ENCODE measurements at places on chromosomes 3 and 15. TPM values are rescaled to one million over a fixed set of nuclear protein-coding genes. Genes with fewer than 3 reads are reported as not detected.

The PRSS50 gene
- total RNA-seq = not detected

The PLA2G4F gene
- 5.5 TPM for total RNA-seq

The MME gene
- 1.2 TPM for total RNA-seq

GRCh38 chr3:109597444-109597843 is 260.1 kb upstream of the DPPA4 start:
- no peaks in the 10 kb centered on the region for H3K4me1 ChIP-seq
- H3K36me3 ChIP-seq = no peaks in the 10 kb centered on the region
- no peak for DNase-seq
- H3K27ac ChIP-seq = no peak overlapping the region

DNA sequence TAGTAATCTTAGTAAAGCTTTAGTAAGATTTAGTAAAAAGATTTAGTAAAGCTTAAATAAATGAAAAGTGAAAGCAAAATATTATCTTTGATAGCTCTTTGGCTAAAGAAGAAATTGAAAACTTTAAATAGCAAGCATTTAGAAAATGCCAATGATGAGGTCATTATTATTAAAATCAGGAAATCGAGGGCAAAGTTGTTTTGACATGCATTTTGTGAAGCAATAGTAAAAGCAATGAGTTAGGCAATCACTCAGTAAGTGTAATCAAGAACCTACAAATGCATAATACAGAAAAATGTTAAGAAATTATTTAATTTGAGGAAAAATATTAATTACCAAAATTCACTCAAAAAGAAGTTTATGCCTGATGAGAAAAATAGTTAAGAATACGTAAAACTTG is 280.3 kb upstream of the MME start:
- no peaks in the 10 kb centered on the region for H3K27me3 ChIP-seq
- no peak for DNase-seq
- no peaks in the 10 kb centered on the region for H3K36me3 ChIP-seq
- no peak overlapping the region for H3K4me3 ChIP-seq

Data from PC-3 (cell line).